Head of caudate nucleus (tissue), 42 donors: ENCODE measurements at places on chromosomes 11 and 22.

GRCh38 chr11:134248910-134249480 is 4.2 kb downstream of the THYN1 start:
- DNase-seq = no peak

- DNase-seq = peak; percentile 62
Observed at GRCh38 chr22:49962012-49962750, 1.6 kb downstream of the PIM3 start.

- no peak for DNase-seq
Observed at GRCh38 chr22:48692734-48693376, 1134.8 kb downstream of the BRD1 start.

- no peak for DNase-seq
Observed at GRCh38 chr11:95985174-95985808, 61.4 kb upstream of the MTMR2 start.

DNA sequence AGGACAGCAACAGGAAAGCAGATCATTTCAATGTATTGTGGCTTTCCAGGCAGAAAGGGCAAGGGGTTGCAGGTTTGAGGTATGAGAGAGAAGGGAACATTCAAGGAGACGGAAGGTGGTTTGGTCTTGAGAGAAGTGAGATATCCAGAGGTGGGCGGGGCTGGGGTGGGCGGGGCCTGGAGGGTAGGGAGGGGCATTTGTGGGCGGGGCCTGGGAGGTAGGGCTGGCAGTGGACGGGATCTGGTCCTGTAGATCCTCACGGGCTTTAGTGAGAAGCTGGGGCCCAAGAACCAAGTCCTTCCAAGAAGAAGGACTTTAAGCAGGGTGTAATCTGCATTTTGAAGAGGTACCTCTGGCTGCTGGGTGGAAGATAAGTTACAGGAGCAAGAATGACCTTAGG is 199.2 kb downstream of the MN1 start:
- no peak for DNase-seq

GRCh38 chr11:83349296-83349695 is 63.1 kb upstream of the CCDC90B start:
- no peak for DNase-seq

- DNase-seq = no peak
Observed at GRCh38 chr11:19398772-19399527, 158.2 kb upstream of the E2F8 start.

DNA sequence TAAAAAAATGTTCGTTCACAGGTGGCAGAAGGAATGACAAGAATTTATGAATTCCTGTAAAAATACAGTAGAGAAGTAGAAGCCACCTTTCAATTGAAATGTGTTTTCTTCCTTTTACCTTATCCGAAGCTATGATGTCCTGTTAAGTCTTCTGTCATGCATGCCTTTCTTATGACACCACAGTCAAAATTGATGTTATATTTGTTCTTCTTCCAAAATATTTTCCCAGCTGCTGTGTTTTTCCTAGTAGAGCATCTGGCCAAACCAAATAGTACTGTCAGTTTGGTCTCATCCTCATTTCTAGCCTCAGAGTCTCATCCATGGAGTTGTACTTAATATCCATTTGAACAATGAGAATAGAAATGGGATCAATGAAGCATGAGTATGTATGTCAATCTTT is 206.1 kb downstream of the PGR start:
- no peak for DNase-seq

DNA sequence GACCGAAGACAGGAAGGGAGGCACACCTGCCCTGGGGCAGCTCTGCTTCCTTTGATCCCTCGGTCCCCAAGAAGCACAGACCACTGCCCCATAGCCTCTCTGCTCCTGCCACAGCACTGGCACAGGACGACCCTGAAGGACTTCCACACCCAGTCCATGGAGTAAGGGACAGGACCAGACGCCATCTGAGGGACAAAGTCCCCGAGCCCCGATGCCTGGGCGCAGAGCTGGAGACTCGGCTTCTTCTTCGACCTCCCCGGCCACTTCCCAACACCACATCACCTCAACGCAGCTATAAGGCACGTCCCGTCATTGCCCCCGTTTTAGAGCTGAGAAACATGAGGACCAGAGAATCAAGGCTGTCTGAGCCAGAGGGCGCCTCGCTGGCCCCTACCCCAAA is 310.5 kb downstream of the BRD1 start:
- DNase-seq = no peak

GRCh38 chr11:27076121-27076589 is 35.5 kb downstream of the BBOX1 start:
- no peak for DNase-seq

- no peak for DNase-seq
Observed at GRCh38 chr11:75981546-75981945, 166.5 kb downstream of the UVRAG start.

DNA sequence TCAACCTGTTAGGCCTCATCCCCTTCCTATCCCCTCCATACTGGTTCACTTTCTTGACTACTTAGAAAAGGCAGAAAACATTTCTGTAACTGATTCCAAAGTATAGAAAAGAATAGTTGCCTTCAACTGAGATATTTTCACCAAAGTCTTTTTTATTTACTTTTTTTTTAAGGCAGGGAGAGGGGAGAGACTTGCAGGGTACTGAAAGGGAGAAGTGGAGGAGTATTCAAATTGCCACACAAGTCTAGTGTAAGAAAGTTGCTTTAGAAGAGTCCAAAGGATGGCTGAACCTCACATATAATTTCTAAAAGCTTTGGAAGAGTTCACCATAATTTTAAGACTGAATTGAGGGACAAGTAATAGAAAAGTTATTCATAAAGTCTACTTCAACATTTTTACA is 6.3 kb downstream of the PHF21A start:
- DNase-seq = no peak

- no peak for DNase-seq
Observed at GRCh38 chr11:48101958-48102357, 114.7 kb upstream of the OR4B1 start.

- no peak for DNase-seq
Observed at GRCh38 chr11:83284501-83285150, 1.5 kb downstream of the CCDC90B start.

DNA sequence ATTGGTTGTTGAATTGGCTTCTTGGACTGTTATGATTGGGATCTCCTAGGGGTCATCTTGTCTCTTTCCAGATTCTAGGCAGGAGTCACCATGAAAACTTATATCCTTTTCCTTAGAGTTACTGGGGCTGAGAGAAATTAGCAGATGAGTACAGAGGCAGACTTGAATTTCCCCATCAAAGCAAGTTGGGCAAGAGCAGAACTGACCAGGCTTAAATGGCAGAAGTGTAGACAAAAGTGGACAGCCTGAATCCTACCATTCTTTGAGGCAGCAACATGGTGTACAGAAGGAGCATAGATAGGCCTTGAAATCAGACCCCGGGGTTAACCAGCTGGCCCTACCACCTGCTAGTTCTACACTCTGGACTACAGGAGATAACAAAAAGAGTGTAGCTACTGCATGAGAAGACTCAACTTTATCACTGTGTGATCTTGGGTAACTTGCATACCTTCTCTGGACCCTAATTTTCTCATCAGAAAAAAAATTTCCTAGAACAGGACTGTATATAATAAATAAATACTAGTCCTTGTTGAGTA is 427.4 kb upstream of the CADM1 start:
- DNase-seq = no peak

DNA sequence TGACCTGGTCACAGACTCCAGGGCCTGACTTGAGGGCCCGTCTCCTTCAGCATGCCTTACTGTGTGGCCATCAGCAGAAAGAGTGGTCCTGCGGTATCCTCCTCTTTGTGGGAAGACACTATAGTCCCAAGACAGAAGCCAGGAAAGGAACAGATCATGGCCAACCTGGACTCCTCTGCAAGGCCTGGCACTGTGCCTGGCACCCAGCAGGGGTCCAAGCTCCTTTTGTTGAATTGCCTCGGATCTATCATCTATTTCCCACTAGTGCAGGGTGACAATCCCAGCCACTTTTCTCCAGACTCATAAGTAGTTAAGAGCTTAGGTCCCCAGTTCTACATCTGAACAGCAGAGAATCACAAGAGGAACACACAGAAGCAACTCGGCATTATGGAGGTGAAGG is 27.0 kb downstream of the DSCAML1 start:
- DNase-seq = no peak

DNA sequence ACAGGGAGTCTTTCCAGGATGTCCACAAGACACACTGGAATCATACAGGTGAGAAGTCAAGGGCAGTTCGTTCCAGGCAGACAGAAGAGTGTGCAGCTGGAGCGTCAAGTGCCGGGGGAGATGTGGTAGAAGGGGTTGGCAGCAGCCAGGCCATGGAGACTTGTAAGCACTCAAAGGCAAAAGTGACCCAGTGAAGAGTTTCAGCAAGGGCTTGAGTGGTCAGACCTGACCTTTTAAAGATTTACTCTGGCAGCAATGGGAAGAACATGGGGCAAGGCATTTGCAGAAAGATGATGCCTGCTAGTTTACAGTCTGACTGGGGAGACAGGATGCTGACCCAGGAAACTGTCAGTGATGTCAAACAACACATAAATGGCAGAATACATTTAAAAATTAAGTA is 29.0 kb downstream of the P4HA3 start:
- DNase-seq = no peak

DNA sequence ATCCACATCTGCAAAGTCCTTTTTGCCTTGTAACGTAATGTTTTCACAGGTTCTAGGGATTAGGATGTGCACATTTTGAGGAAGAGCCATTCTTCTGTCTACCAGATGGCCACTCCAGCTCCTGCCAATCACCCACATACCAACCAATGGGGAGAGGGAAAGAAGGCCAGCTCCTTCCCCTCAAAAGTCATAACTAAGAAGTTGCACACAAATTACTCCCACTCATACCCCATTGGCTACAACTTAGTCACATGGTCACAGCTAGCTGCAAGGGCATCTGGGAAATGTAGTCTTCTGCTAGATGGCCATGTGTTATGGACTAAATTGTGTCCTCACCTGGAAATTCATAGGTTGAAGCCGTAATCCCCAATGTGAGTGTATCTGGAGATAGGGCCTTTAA is 15.4 kb upstream of the MYOD1 start:
- DNase-seq = no peak

DNA sequence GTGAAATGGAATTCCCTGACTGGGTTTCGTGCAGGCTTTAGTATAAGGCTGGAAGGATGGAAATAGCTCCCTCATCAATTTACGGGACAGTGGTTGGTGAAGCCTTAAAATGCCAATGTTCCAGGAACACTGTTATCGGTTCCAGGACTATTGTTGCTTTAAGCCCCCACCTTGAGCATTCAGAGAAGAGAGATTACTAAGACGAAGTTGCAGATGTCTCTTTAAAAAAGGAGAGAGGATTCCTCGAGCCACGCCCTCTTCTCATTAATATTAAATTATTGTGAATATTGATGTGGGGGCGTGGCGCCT is 195 bp upstream of the CREB3L1 start:
- no peak for DNase-seq

GRCh38 chr11:46353698-46354097 is 6.4 kb downstream of the DGKZ start:
- no peak for DNase-seq

DNA sequence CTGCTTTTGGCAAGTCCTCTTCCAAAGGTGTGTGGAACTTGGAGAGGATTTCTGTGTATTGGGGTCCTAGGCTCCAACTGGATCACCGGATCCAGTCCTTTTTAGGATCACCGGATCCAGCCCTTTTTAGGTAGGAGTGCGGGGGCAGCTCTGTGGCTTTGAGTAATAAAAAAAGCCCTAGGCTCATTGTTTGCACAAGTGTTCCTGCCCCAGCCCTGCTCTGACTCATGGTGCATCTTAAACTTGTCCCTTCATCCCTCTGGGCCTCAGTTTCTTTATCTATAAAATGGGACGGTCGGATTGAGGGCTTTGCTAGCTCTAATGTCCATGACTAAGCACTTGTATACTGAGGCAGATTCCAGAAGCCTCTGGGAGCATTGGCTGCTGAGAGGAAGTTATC is 22.7 kb upstream of the CD44 start:
- DNase-seq = no peak

GRCh38 chr11:88886796-88887195 is 179.0 kb downstream of the GRM5 start:
- no peak for DNase-seq

GRCh38 chr11:104572279-104572678 is 326.0 kb downstream of the CASP12 start:
- DNase-seq = no peak

DNA sequence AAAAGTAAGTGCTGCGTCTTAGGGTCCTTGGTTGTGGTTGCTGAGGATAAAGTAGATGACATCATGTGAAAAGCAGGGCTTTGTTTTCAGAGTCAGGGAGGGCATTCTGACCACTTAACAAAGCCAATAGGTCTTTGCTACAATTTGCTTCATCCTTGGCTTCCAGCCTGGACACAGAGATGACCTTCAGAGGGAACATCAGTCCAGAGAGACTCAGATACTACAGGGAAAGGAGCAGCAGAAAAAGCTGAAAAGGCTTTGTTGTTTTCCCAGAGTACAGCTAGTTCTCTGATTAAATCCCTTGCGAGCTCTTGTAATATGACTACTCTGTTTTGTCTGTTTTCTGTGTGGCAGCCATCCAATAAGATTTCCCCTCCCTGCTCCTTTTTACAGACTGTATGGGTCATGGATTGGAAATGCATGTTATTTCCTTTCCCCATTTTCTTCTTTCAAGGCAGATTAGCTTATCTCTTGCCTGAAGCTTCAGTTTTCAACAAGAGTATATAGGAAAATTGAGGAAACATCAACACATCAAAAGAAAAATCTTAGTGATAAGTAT is 31.9 kb downstream of the ATG13 start:
- peak; percentile 78 for DNase-seq

DNA sequence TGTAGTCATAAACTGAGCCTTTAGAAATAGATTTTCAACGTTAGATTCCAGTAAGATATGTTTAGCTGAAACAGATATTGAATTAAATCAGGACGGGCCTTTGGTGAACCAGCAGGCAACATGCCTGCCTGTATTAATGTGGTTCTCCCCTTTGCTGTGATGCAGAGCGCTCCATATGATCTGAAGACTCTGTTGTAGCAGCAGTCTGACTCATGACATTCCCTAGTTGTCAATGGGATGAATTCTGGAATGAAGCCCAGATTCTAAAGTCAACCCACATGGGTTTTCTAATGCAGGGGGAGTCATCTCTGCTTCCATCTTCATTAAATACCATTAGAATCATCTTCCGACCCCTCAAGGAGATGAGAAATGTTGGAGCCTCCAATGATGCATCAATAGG is 864.5 kb downstream of the NTM start:
- DNase-seq = peak; percentile 59

- no peak for DNase-seq
Observed at GRCh38 chr22:24474221-24474620, 20.9 kb upstream of the UPB1 start.
